ENCODE measurements at places on chromosomes 2 and 18.

GRCh38 chr2:171187177-171187576 lies 26.5 kb upstream of the TLK1 start:
- no peak for DNase-seq

DNA sequence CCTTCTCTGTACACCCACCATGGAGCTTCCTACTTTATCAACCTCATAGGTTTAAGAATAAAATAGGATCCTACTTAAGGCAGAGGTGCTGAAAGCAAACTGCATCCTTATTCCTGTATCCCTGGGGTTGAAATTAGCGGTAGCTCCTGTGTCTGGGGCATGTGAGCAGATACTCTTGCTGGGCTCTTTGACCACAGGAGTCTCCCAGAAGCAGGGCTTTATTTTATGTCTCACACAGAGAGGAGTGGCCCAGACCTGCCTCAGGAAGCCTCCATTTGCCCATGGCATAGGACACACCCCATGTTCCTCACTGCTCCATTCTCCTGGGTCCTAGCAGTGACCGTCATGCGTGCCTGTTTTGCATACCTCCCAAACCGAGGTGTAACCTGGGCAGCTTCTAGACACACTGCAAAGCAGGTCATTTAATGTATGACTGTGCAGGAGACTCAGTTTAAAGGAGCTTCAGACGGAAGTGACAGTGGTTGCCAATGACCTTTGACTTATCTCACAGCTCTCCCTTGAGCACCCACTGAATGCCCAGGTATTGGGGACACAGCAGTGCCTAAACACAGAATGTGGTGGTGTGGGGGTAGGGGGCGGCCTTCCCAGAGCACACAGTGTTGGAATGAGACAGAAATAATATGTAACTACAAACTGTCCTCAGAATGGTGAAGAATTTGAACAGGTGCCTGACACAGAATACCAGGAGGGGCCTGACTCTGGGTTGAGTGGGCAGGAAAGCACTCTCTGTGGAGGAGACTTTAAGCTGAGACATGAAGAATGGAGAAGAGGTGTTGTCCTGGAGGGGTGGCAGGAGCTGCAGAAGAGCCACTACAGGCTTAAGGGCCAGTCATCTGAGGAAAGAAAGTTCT lies 3.7 kb downstream of the TMEM37 start:
- DNase-seq = no peak

- DNase-seq = no peak
These were observed 2.6 kb downstream of the EVA1A start for GRCh38 chr2:75558136-75558535.

DNA sequence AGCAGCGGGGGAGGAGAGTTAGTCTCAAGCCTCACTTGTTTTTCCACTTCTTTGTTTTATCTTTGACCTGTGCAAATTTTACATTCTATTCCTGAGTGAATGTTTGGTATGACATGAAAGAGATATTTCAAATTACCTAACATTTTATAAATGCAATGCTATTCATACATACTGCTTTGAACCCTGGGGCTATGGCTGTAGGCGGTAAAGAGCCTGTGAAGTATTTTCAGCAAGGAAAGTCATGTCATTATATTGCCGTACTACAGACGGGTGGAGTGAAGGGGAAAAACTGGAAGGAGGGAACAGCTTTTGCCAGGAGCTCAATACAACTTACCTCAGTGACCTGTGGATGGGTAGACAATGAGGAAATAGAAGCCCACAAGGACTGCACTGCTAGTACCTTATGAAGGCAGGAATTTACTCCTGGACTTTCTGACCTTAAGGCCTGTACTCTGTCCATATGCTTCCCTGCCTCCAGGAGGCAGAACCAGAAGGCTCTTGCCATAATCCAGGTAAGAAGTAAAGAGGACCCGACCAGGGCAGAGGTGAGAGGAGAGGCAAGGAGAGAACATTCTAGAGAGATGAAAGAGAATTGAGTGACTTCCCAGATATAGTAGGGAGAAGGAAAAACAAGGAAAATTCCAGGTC lies 28.4 kb upstream of the TET3 start:
- no peak for DNase-seq

- no peak for DNase-seq
These were observed 213.4 kb downstream of the ZBTB7C start for GRCh38 chr18:48195787-48196186.

GRCh38 chr2:12433626-12433990 lies 283.1 kb upstream of the TRIB2 start:
- no peak for DNase-seq
